ENCODE measurements at places on chromosomes 11 and 22. TPM values are rescaled to one million over a fixed set of nuclear protein-coding genes. Genes with fewer than 3 reads are reported as not detected.

Gene TMEM121B
- total RNA-seq, result 1.0 TPM

Gene TCF20
- total RNA-seq, result 25.2 TPM

Gene PGA5
- total RNA-seq, result 2.6 TPM

Gene C11orf87
- total RNA-seq, result not detected

DNA sequence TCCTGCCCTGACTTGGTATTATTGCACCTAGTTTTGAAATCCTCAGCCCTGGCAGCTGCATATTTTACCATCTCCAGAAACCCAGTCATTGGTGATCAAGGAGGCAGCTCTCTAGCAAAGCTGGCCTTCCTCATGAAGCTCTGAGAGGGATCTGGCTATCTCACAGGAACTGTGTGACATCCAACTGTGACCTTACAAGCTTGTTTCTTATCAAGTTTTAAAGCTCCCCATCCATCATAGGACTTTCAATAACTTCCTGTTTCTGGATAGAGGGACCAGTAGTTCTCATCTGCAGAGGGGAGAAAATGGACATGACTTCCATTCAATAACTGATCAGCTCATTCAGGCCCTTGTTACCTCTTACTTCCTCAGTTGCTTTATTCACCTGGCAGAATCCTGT is 18.2 kb downstream of the CALCA start:
- DNase-seq, result no peak

GRCh38 chr11:66050581-66051231 is 1.5 kb upstream of the SF3B2 start:
- DNase-seq, result no peak

GRCh38 chr22:40023341-40023841 is 28.6 kb downstream of the FAM83F start:
- no peak for DNase-seq

GRCh38 chr11:78647266-78647915 is 72.7 kb upstream of the NARS2 start:
- DNase-seq, result no peak

- DNase-seq, result no peak
These were observed 73.3 kb downstream of the CYP2R1 start for GRCh38 chr11:14818779-14819178.

DNA sequence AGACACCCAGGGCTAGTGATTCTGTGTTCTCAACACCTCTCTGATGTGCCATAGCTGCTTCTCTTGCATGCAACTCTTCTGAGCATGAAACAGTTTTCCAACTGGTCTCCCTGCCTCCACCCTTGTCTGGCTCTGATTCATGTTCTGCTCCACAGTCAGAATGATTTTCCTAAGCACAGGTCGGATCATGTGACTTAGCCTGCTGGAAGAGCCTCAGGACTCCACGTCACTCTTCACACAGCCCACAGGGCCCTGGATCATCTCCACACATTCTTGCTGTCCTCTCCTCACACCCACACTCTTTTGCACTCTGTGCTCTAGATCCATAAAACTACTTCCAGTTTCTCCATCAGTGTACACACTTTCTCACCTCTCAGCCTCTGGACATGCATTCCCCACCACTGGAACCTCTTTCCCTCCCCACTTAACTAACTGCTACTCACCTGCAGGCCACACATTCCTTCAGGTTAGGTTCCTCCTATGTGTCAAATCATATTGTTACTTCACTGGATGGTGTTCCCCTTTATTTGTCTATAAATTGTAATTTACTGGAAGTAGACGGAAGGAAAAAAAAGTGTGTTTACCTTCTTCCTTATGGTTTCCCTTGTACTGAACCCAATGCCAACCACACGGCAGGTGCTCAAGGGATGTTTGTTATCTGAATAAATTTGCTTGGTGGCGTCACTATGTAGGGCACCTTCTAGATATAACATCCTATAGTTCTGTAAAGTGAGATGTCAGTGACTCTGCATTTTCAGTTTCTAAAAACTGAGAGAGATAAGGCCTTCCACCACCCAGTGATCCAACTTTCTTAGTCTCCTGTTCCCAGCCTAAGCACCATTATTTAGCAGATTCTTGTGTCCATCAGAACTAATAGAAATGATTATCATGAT is 133.7 kb downstream of the ETS1 start:
- no peak for DNase-seq

- no peak for DNase-seq
These were observed 18.6 kb upstream of the APLNR start for GRCh38 chr11:57255618-57256017.

GRCh38 chr22:41538583-41538982 is 5.7 kb downstream of the POLR3H start:
- DNase-seq, result no peak

GRCh38 chr11:110160437-110160836 is 67.2 kb downstream of the ZC3H12C start:
- no peak for DNase-seq

All from mesenteric fat pad (tissue), 1 donor.